Smooth muscle cell of the pulmonary artery (primary cell): ENCODE measurements at places on chromosomes 5 and 9. TPM values are rescaled to one million over a fixed set of nuclear protein-coding genes. Genes with fewer than 3 reads are reported as not detected.

The ZBED3 gene
- total RNA-seq, result 0.52 and 2.3 TPM in 2 replicates

The MTX3 gene
- total RNA-seq, result 14.5 and 17.5 TPM in 2 replicates

The PCDHB13 gene
- 0.59 and 1.8 TPM in 2 replicates for total RNA-seq

The GAS1 gene
- 8.1 and 11.6 TPM in 2 replicates for total RNA-seq

The ADCY2 gene
- total RNA-seq, result 0.07 TPM in 1 of 2 replicates, not detected in the other

The CCNG1 gene
- 166 and 222 TPM in 2 replicates for total RNA-seq

The DIMT1 gene
- total RNA-seq, result 23.5 and 25.9 TPM in 2 replicates

The IL3 gene
- total RNA-seq, result not detected in 2 replicates

The GALNT12 gene
- total RNA-seq, result 8.7 and 14.0 TPM in 2 replicates

The OR1Q1 gene
- total RNA-seq, result 0.59 TPM in 1 of 2 replicates, not detected in the other

The HAND1 gene
- total RNA-seq, result not detected in 2 replicates

The TMEM174 gene
- total RNA-seq, result not detected in 2 replicates
